Glutamatergic neuron (in vitro differentiated cells): ENCODE measurements at places on chromosomes 11 and 22. TPM values are rescaled to one million over a fixed set of nuclear protein-coding genes. Genes with fewer than 3 reads are reported as not detected.

GRCh38 chr11:118086913-118087768, at the start of gene SMIM35:
TSS of gene SMIM35 (minus strand) at chr11:118086963. CDS start at chr11:118086757, 206 bp downstream.
- H3K27ac ChIP-seq: no peak within 1 kb of the TSS
- peaks cover 5% of the 10 kb centered on the region for H3K36me3 ChIP-seq
- H3K4me3 ChIP-seq: no peak within 1 kb of the TSS
- H3K27me3 ChIP-seq: peaks cover 15% of the 10 kb centered on the region
- peaks cover 11% of the 10 kb centered on the region for H3K4me1 ChIP-seq

The TMEM132A gene
- 664 TPM for total RNA-seq

DNA sequence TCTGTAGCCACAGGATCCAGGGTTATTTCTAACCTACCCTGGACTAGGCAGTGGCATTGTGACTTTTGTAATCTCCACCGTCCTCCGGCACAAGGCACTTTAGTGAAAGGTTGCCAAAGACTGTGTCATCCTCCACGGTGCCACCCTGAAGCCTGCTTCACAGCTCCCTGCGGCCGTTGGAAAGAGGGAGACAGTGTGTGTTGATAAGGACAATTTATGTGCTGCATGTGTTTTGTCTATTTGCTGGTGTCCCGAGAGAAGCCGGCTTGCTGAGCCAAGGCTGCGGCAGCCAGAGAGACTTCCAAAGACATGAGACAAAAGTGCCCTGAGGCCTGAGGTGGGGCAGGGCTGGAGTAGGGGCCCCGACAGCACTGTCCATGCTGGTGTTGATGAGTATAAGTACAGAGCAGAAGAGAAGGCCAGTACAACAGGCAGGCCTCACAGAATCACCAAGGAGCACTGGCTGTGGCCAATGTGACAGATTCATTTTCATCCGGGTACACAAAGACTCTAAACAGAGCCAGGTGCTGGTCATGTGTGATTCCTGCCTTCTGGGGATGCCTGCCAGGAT, 40.9 kb downstream of the GALNT18 start:
- H3K36me3 ChIP-seq: no peaks in the 10 kb centered on the region
- H3K4me1 ChIP-seq: peaks cover 80% of the 10 kb centered on the region
- peak overlapping the region; percentile 8 for H3K4me3 ChIP-seq
- DNase-seq: no peak
- H3K27ac ChIP-seq: peak overlapping the region; percentile 99

DNA sequence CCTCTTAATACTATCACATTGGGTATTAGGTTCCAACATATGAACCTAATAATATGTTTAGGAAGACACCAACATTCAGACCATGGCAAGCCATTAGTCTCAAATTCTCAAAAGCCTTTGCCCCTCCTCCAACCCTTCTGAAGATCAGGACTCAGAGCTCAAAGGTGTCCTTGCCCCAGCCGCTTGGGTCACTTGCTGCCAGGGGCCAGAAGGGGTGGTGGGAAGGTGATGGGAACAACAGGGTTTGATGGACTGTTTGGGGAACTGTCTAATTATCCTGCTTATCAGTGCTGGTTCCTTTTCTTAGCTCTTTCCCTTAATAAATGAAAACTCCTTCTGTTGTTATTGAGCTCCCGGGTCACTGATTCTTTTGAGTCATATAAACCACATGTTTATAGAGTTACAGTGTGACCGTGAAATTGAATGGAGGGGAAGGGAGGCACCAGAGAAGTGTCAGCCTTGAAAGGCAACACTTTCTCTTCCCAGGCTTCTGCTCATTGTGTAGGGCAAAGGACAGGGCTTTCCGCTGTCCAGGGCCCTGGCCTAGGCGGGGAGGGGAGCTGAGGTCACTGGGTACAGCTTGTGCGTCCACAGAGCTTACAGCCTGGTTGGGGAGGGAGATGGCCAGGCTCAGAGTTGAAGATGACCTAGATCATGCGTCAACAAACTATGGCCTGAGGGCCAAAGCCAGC, 105.1 kb downstream of the FBXO7 start:
- peaks cover 2% of the 10 kb centered on the region for H3K27me3 ChIP-seq
- H3K4me1 ChIP-seq: peaks cover 22% of the 10 kb centered on the region
- H3K4me3 ChIP-seq: no peak overlapping the region

The NELL1 gene
- 0.29 TPM for total RNA-seq

DNA sequence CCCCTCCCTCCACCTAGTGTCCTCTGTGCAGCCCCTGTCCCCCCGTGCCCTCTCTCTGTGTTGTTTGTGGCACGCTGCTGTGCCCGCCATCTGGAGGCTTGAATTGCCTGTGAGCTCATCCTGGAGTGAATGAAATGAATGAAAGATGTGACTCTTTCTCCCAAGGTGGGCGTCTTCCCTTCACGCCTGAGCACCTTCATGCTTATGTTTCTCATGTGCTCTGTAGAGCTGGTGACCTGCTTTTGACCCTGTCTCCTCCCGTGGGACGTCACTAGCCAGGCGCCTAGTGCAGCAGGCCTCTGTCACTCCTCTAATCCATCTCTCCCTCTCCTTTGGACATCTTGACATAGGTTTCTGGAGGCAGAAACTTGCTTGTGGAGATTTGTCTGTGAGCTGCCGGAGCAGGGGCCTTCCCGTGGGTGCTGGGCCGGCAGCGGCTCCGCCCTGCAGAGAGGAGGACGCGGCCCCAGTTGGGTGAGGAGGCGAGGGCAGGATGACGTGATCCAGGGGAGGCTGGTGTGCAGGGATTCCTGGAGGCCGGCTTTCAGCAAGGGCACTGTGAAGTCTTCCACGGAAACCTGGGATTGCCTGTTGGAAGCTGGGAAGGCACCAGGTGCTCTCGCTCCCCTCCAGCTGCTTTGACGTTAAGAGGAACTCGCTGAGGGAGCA, 40.6 kb downstream of the MUC6 start:
- peak overlapping the region; percentile 93 for H3K27ac ChIP-seq
- peaks cover 13% of the 10 kb centered on the region for H3K4me1 ChIP-seq
- DNase-seq: peak; percentile 68
- peaks cover 13% of the 10 kb centered on the region for H3K27me3 ChIP-seq
- H3K4me3 ChIP-seq: no peak overlapping the region

GRCh38 chr11:6682591-6682935, 577 bp downstream of the MRPL17 start:
- peak overlapping the region; percentile 99 for H3K4me3 ChIP-seq
- H3K27me3 ChIP-seq: peaks cover 2% of the 10 kb centered on the region
- peak overlapping the region; percentile 96 for H3K27ac ChIP-seq
- no peak for DNase-seq
- no peaks in the 10 kb centered on the region for H3K36me3 ChIP-seq

The PHF21B gene
- 113 TPM for total RNA-seq

GRCh38 chr11:18927550-18928322, 11.5 kb downstream of the MRGPRX1 start:
- no peak for DNase-seq
- H3K4me1 ChIP-seq: no peaks in the 10 kb centered on the region
- no peak overlapping the region for H3K27ac ChIP-seq
- H3K36me3 ChIP-seq: no peaks in the 10 kb centered on the region
- H3K27me3 ChIP-seq: no peaks in the 10 kb centered on the region
- H3K4me3 ChIP-seq: no peak overlapping the region

DNA sequence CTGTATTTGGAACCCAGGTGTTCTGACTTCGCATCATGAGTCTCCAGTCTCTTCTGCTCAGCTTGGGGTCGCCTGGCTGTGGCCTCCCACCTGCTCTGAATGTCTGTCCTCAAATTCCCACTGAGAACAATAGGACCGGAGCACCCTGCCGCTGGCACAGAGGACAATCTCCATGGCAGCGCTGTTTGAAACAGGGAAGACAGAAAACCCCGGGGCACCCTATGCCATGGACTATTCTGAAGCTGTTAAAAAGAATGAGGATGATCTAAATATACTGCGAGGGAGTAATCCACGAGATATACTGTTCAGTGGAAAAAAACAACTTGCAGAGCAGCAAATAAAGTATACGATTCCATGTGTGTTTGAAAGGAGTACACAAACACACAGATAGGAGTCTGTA, 415.6 kb upstream of the NARS2 start:
- H3K36me3 ChIP-seq: peaks cover 5% of the 10 kb centered on the region
- H3K4me1 ChIP-seq: no peaks in the 10 kb centered on the region
- H3K27me3 ChIP-seq: peaks cover 2% of the 10 kb centered on the region

DNA sequence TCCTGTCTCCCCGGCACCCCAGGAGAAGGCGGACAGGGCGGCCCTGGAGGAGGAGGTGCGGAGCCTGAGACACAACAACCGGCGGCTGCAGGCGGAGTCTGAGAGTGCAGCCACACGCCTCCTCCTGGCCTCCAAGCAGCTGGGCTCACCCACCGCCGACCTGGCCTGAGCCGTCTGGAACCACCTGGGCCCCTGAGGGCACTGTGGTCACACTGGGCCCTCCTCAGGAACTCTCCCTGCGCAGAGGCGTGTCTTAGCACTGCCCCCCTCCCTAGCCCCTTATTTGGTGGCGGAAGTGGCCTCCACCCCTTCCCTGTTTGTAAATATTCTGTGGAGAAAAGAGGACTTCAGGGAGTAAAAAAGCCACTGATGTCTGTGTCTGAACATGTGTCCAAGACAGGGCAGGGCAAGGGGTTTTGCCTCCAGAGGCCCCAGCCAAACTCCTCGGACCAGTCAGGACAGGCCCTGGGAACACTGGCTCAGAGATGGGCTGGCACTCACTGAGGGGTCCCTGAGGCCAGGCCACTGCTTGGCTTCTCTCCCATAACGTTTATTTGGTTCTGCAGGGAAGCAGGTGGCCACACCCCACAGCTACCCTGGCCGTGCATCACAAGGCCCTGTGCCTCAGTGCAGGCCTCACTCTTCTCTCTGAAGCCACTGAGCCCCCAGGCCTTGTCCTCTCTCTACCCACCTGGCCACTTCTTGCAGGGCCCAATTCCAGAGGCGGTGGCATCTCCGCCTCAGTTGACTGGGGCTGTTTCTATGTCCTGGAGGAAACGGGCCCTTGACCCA, 12.0 kb downstream of the RELA start:
- H3K27me3 ChIP-seq: peaks cover 17% of the 10 kb centered on the region
- no peaks in the 10 kb centered on the region for H3K36me3 ChIP-seq
- H3K4me3 ChIP-seq: no peak overlapping the region
- no peak overlapping the region for H3K27ac ChIP-seq
- DNase-seq: peak; percentile 61

DNA sequence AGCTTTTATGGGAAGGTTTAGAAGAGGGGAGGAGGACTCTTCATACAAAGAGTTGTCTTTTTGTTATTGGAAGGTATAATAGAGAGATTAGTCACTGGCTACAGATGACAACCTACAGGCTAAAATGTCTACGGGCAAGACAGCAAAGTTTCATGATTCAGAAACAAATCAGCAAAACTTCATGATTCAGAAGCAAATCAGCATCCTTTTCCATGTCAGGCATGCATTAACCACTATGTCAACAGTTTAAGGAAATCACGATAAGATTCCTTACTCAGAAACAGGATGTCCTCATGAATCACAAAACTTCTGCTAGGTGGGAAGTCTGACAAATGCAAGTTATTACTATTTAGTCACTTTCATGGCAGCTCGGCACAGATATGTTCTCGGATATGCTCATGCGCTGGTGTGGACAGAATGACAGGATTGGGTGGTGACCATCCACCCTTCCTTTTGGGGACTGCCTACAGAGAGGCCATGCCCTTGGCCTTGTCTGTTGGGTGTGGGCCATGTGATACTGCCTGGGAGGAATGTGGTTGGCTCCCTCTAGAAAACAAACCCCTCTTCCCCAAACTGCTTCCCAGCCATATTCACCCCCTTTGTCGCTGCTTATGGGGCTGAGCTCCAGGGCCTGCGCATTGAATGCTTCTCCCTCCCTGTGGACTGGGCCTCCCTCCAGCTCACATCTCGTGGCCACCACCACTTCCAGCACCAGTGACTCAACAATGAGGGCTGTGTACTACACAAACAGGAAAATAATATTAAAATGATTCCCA, 10.1 kb downstream of the C11orf91 start:
- H3K4me3 ChIP-seq: no peak overlapping the region
- H3K27ac ChIP-seq: no peak overlapping the region
- DNase-seq: no peak
- H3K27me3 ChIP-seq: peaks cover under 1% of the 10 kb centered on the region
- H3K36me3 ChIP-seq: no peaks in the 10 kb centered on the region

DNA sequence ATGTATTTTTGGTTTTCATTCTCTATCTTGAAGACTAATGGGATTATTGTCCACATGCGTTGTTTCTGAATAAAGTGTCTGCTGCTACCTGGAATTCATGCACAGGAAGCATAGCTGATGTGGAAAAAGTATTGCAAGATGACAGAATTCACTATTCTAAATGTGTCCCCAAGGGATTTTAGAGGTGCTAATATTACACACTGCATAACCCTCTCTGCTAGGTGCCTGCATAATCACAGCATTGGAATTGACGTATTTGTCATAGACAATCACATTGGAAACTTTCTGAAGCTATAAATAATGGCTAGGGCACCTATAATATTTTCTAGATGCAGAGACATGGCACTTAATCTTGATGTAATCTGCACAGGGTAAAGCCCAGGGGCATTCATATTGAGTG, 496.1 kb downstream of the JRKL start:
- H3K4me3 ChIP-seq: no peak overlapping the region
- H3K4me1 ChIP-seq: no peaks in the 10 kb centered on the region
- no peak for DNase-seq
- no peak overlapping the region for H3K27ac ChIP-seq
- no peaks in the 10 kb centered on the region for H3K27me3 ChIP-seq
- H3K36me3 ChIP-seq: no peaks in the 10 kb centered on the region

The SLC22A9 gene
- not detected for total RNA-seq

- peaks cover 21% of the 10 kb centered on the region for H3K4me1 ChIP-seq
- peaks cover 2% of the 10 kb centered on the region for H3K27me3 ChIP-seq
- no peak overlapping the region for H3K27ac ChIP-seq
- no peak overlapping the region for H3K4me3 ChIP-seq
- DNase-seq: no peak
These were observed 50.6 kb downstream of the LDLRAD3 start for GRCh38 chr11:35994421-35994820.

GRCh38 chr11:32331792-32332191, 103.5 kb downstream of the WT1 start:
- no peaks in the 10 kb centered on the region for H3K36me3 ChIP-seq
- peaks cover 1% of the 10 kb centered on the region for H3K4me1 ChIP-seq
- H3K4me3 ChIP-seq: no peak overlapping the region
- H3K27ac ChIP-seq: no peak overlapping the region

The CCDC89 gene
- not detected for total RNA-seq

- H3K27ac ChIP-seq: no peak overlapping the region
- no peaks in the 10 kb centered on the region for H3K27me3 ChIP-seq
- peaks cover 3% of the 10 kb centered on the region for H3K4me1 ChIP-seq
These were observed 1335.9 kb downstream of the TBC1D22A start for GRCh38 chr22:48098243-48098920.

The MOGAT2 gene
- total RNA-seq: not detected

- H3K4me1 ChIP-seq: peaks cover 38% of the 10 kb centered on the region
- no peaks in the 10 kb centered on the region for H3K36me3 ChIP-seq
These were observed 3.2 kb downstream of the OSBPL5 start for GRCh38 chr11:3161720-3162409.

GRCh38 chr11:121241343-121242211, 51.0 kb upstream of the SC5D start:
- H3K4me3 ChIP-seq: no peak overlapping the region
- H3K27me3 ChIP-seq: no peaks in the 10 kb centered on the region
- no peak overlapping the region for H3K27ac ChIP-seq

The AIFM3 gene
- total RNA-seq: 0.64 TPM

GRCh38 chr22:48154169-48154942, 1391.9 kb downstream of the TBC1D22A start:
- H3K27ac ChIP-seq: no peak overlapping the region
- H3K36me3 ChIP-seq: no peaks in the 10 kb centered on the region
- H3K4me3 ChIP-seq: no peak overlapping the region
- no peaks in the 10 kb centered on the region for H3K4me1 ChIP-seq

GRCh38 chr22:44848791-44849420, 96.5 kb downstream of the ARHGAP8 start:
- H3K36me3 ChIP-seq: peaks cover 5% of the 10 kb centered on the region
- H3K4me1 ChIP-seq: no peaks in the 10 kb centered on the region
- DNase-seq: no peak
- no peak overlapping the region for H3K27ac ChIP-seq
- H3K27me3 ChIP-seq: peaks cover 3% of the 10 kb centered on the region

- peaks cover 10% of the 10 kb centered on the region for H3K4me1 ChIP-seq
- H3K36me3 ChIP-seq: no peaks in the 10 kb centered on the region
- peaks cover 6% of the 10 kb centered on the region for H3K27me3 ChIP-seq
These were observed 41.0 kb upstream of the CD5 start for GRCh38 chr11:61061081-61061826.
